Left lung (tissue), 14 donors: ENCODE measurements at places on chromosomes 2 and 18.

DNA sequence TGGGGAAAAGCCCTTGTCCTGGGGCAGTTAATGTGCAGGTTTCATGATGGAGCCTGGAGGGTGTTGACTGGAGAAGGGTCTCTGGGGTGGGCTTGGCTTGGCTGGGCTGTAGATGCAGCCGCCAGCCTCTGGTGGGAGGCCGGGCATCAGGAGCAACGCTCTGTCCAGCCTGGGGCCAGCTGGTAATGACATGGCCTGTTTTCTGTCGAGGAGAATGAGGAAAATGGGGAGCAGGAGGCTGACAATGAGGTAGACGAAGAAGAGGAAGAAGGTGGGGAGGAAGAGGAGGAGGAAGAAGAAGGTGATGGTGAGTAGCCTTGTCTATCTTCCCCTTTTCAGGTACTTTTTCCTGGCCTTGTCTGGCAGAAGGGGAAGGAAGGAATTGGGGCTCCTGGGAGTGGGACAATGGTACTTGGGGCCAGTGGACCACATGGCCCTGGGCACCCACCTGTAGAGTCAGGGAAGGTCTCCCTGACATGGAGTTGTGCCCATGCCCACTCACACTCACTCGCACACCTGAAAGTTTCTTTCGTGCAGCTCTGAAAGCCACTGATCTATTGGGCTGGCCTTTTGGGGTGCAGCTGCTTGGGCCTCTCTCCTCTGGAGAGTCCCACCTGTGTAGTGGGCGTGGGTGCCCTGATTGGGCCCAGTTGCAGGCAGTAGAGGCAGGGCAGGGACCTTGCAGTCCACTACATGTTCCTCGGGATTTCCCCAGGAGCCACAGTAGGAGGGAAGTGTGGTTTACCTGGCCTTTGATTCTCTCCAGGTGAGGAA lies 3.5 kb downstream of the PTMA start:
- H3K36me3 ChIP-seq: no peaks in the 10 kb centered on the region
- H3K4me3 ChIP-seq: peak overlapping the region; percentile 82
- DNase-seq: no peak
- no peaks in the 10 kb centered on the region for H3K27me3 ChIP-seq
- peak overlapping the region; percentile 98 for H3K27ac ChIP-seq

GRCh38 chr18:13159579-13159978 lies 59.0 kb upstream of the LDLRAD4 start:
- H3K4me1 ChIP-seq: no peaks in the 10 kb centered on the region
- no peaks in the 10 kb centered on the region for H3K27me3 ChIP-seq
- no peak overlapping the region for H3K27ac ChIP-seq
- no peaks in the 10 kb centered on the region for H3K36me3 ChIP-seq
- no peak overlapping the region for H3K4me3 ChIP-seq

DNA sequence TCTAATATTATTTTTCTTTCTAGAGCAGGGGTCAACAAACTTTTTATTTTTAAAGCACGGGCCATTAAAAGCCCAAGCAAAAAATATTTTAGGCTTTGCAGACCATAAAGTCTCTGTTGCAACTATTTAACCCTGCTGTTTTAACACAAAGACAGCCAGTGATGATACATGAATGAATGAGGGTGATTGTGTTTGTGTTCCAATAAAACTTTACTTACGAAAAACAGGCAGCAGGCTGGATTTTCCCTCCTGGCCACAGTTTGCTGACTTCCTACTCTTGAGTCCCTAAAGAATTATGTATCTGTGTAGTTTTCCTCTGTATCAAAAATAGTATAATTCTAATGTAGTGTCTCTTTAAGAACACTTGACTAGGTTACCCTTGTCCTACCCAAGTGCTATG lies 402.0 kb downstream of the ADCYAP1 start:
- H3K36me3 ChIP-seq: no peaks in the 10 kb centered on the region
- H3K27ac ChIP-seq: no peak overlapping the region
- no peaks in the 10 kb centered on the region for H3K27me3 ChIP-seq
- no peak overlapping the region for H3K4me3 ChIP-seq

- H3K36me3 ChIP-seq: no peaks in the 10 kb centered on the region
- H3K27me3 ChIP-seq: no peaks in the 10 kb centered on the region
- H3K4me3 ChIP-seq: no peak overlapping the region
- no peak overlapping the region for H3K27ac ChIP-seq
Measured at GRCh38 chr2:215454519-215455246, 18.8 kb upstream of the FN1 start.

DNA sequence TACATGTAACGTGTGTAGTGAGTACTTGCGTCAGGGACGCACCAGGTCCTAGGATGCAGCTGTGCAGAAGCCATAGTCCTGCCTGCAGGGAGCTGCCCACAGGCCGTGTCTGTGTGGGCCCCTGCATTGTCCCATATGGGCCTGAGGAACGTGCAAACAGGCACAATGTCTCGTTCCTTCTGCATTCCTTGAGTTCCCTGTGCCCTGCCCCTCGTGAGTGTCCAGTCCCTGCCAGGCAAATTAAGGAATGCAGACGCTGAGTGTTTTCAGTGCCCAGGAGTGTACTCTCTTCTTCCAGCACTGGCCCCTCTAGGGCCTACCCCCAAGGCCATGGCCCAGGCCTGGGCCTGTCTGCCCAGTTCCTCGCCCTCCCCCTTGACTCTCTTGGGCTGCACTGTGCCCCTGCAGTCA lies 61.8 kb downstream of the FAM168B start:
- no peak overlapping the region for H3K27ac ChIP-seq
- DNase-seq: no peak
- peaks cover 40% of the 10 kb centered on the region for H3K27me3 ChIP-seq

DNA sequence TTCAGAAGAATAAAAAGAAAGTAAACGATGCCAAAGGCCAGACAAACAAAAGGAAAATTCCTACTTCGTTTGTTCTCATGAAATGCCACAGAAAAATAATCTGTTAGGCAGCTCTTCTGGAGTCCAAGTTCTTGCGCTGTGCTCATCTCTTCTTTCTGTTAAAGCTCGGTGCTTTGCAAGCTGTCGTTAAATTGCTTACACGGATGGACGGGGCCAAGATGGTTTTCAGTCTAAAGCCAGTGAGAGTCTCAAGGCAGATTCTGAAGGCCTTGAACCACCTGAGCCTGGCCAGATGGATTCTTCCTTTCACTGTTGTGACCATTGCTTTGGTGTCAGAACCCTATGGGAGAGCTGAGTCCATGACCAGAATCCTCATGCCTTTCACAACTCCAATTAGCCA lies 97.6 kb upstream of the RMDN2 start:
- no peaks in the 10 kb centered on the region for H3K36me3 ChIP-seq
- no peak for DNase-seq
- H3K27ac ChIP-seq: no peak overlapping the region
- H3K27me3 ChIP-seq: no peaks in the 10 kb centered on the region
- no peak overlapping the region for H3K4me3 ChIP-seq
- peaks cover 3% of the 10 kb centered on the region for H3K4me1 ChIP-seq

- no peak for DNase-seq
- H3K36me3 ChIP-seq: peaks cover 27% of the 10 kb centered on the region
- no peak overlapping the region for H3K4me3 ChIP-seq
- no peaks in the 10 kb centered on the region for H3K27me3 ChIP-seq
- H3K4me1 ChIP-seq: no peaks in the 10 kb centered on the region
Measured at GRCh38 chr18:79438898-79439627, 43.3 kb downstream of the NFATC1 start.

DNA sequence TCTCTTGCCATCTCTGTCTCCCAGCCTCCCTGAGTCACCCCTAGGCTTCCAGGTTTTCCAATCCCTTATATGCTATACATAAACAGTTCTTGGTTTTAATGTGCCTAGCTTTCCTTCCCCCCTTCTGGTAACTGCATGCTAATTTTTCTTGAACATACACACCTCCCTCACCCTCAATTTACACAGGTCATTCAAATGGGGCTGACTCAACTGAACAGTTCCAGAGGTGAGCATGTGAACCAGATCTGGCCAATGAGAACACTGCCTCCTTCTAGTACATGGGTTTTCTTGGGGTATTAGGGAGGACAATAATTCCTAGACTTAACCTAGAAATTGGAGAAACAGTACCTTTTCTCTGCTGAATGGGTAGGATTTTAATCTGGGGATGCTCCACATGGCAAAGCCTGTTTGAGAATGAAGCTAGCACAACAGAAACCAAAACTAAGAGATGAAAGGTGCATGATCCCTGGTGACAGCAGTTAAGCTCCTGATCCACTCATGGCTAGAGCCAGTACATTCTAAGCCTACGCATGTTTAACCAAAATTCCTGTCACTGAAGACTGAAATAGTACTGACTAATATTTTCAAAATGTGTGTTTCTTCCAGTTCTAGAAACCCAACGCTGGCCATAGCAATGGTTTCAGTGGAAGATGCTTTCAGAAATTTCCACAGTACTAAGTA lies 11.8 kb downstream of the SLC25A12 start:
- no peaks in the 10 kb centered on the region for H3K36me3 ChIP-seq
- no peak overlapping the region for H3K4me3 ChIP-seq
- no peak overlapping the region for H3K27ac ChIP-seq
- H3K4me1 ChIP-seq: no peaks in the 10 kb centered on the region

GRCh38 chr18:60663060-60663989 lies 290.8 kb upstream of the MC4R start:
- H3K4me1 ChIP-seq: no peaks in the 10 kb centered on the region
- H3K27ac ChIP-seq: no peak overlapping the region
- H3K27me3 ChIP-seq: no peaks in the 10 kb centered on the region
- H3K4me3 ChIP-seq: no peak overlapping the region
- peak; percentile 52 for DNase-seq
- no peaks in the 10 kb centered on the region for H3K36me3 ChIP-seq

- H3K4me1 ChIP-seq: no peaks in the 10 kb centered on the region
- peak; percentile 56 for DNase-seq
- H3K4me3 ChIP-seq: no peak overlapping the region
Measured at GRCh38 chr18:7000484-7001096, 117.0 kb downstream of the LAMA1 start.

- peaks cover 8% of the 10 kb centered on the region for H3K27me3 ChIP-seq
- DNase-seq: peak; percentile 89
- no peaks in the 10 kb centered on the region for H3K4me1 ChIP-seq
- peak within 1 kb of the TSS; percentile 78 for H3K27ac ChIP-seq
Measured at GRCh38 chr2:101697124-101698013, at the start of gene MAP4K4. MAP4K4 (plus strand) TSS chr2:101697707; CDS start chr2:101698081, 374 bp downstream.

DNA sequence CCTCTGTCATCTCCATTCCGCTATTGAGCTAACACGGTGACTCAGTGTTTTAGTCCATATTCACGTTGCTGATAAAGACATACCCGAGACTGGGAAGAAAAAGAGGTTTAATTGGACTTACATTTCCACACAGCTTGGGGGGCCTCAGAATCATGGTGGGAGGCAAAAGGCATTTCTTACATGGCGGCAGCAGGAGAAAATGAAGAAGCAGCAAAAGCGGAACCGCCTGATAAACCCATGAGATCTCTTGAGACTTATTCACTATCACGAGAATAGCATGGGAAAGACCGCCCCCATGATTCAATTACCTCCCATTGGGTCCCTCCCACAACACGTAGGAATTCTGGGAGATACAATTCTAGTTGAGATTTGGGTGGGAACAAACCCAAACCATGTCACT lies 22.6 kb upstream of the CXXC1 start:
- H3K36me3 ChIP-seq: no peaks in the 10 kb centered on the region
- peaks cover 14% of the 10 kb centered on the region for H3K4me1 ChIP-seq
- DNase-seq: no peak
- H3K4me3 ChIP-seq: no peak overlapping the region
- peaks cover 4% of the 10 kb centered on the region for H3K27me3 ChIP-seq
- no peak overlapping the region for H3K27ac ChIP-seq

- H3K36me3 ChIP-seq: no peaks in the 10 kb centered on the region
- H3K4me3 ChIP-seq: no peak overlapping the region
- no peaks in the 10 kb centered on the region for H3K27me3 ChIP-seq
- DNase-seq: no peak
Measured at GRCh38 chr2:67346718-67347407, 50.3 kb upstream of the ETAA1 start.

GRCh38 chr2:224147174-224147573 lies 108.1 kb upstream of the SERPINE2 start:
- H3K27ac ChIP-seq: no peak overlapping the region
- DNase-seq: no peak
- H3K4me3 ChIP-seq: no peak overlapping the region
- H3K36me3 ChIP-seq: no peaks in the 10 kb centered on the region
- H3K4me1 ChIP-seq: no peaks in the 10 kb centered on the region
- H3K27me3 ChIP-seq: peaks cover 6% of the 10 kb centered on the region

DNA sequence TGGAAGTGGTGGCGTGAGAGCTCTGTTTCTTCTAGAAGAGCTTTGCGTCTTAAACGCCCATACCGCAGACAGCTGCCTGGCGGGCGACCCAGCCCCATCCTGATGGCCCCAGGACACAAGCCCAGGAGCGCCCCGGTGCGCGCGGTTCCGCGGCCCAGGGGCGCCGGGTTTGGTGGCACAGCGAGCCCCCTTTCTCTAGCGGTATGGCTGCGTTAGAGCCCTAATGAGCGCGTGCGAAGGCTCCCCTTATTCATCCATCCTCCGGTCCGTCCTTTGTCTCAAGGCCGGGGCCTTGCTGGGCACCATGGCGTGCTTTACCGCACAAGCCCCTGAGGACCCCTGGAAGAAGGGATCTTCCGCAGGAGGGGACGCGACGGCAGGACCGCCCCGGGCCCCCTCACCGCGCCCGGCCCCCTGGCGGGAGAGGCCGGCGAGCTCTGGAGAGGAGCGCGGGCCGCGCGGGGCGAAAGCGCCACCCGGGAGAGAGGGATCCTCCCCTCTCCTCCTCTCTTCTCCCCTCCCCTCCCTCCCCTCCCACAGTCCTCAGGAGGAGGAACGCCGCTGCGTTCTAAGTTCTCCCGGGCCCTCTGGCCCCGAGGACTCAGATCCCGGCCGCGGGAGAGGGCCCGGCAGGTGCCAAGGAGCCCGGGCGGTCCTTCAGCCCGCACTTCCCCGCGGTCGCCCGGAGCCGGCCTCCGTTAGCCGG lies 626 bp upstream of the SLC1A4 start:
- no peaks in the 10 kb centered on the region for H3K36me3 ChIP-seq
- no peaks in the 10 kb centered on the region for H3K27me3 ChIP-seq
- H3K4me3 ChIP-seq: peak overlapping the region; percentile 61

- H3K27ac ChIP-seq: no peak overlapping the region
- H3K36me3 ChIP-seq: no peaks in the 10 kb centered on the region
- H3K4me3 ChIP-seq: no peak overlapping the region
- no peaks in the 10 kb centered on the region for H3K27me3 ChIP-seq
- H3K4me1 ChIP-seq: peaks cover 5% of the 10 kb centered on the region
Measured at GRCh38 chr2:36708041-36708741, 11.7 kb downstream of the VIT start.

GRCh38 chr18:57276829-57277228 lies 75.5 kb upstream of the ST8SIA3 start:
- H3K27ac ChIP-seq: no peak overlapping the region
- H3K27me3 ChIP-seq: no peaks in the 10 kb centered on the region
- no peak overlapping the region for H3K4me3 ChIP-seq
- no peak for DNase-seq
- no peaks in the 10 kb centered on the region for H3K36me3 ChIP-seq
- no peaks in the 10 kb centered on the region for H3K4me1 ChIP-seq

GRCh38 chr2:188394931-188395472 lies 103.3 kb downstream of the GULP1 start:
- no peak overlapping the region for H3K27ac ChIP-seq
- no peak overlapping the region for H3K4me3 ChIP-seq
- no peak for DNase-seq
- H3K4me1 ChIP-seq: no peaks in the 10 kb centered on the region
- H3K27me3 ChIP-seq: no peaks in the 10 kb centered on the region

- no peak overlapping the region for H3K4me3 ChIP-seq
- DNase-seq: no peak
- H3K4me1 ChIP-seq: no peaks in the 10 kb centered on the region
- no peak overlapping the region for H3K27ac ChIP-seq
Measured at GRCh38 chr2:206535260-206535986, 92.1 kb downstream of the ADAM23 start.

GRCh38 chr18:7255643-7256042 lies 24.8 kb downstream of the LRRC30 start:
- H3K4me1 ChIP-seq: no peaks in the 10 kb centered on the region
- H3K27me3 ChIP-seq: no peaks in the 10 kb centered on the region
- H3K27ac ChIP-seq: no peak overlapping the region
- DNase-seq: no peak
